Frontal cortex (tissue), 4 donors: ENCODE measurements at places on chromosomes 16 and 17. TPM values are rescaled to one million over a fixed set of nuclear protein-coding genes. Genes with fewer than 3 reads are reported as not detected.

Gene GRAPL
- 1.2 TPM for total RNA-seq

Gene NPW
- not detected for total RNA-seq

Gene KRTAP9-8
- total RNA-seq, result not detected

Gene TOX3
- 18.8 TPM for total RNA-seq

Gene POLR3K
- 4.9 TPM for total RNA-seq

Gene KRT31
- 1.2 TPM for total RNA-seq

Gene USP7
- 79.5 TPM for total RNA-seq

Gene KCNJ18
- total RNA-seq, result not detected

Gene MIF4GD
- 8.2 TPM for total RNA-seq

Gene B9D1
- 12.6 TPM for total RNA-seq

Gene CYGB
- 3.3 TPM for total RNA-seq

Gene TNP2
- total RNA-seq, result not detected

Gene GPR179
- total RNA-seq, result 1.2 TPM

Gene SLC6A2
- total RNA-seq, result under 0.01 TPM

Gene CENPT
- total RNA-seq, result 25.3 TPM

DNA sequence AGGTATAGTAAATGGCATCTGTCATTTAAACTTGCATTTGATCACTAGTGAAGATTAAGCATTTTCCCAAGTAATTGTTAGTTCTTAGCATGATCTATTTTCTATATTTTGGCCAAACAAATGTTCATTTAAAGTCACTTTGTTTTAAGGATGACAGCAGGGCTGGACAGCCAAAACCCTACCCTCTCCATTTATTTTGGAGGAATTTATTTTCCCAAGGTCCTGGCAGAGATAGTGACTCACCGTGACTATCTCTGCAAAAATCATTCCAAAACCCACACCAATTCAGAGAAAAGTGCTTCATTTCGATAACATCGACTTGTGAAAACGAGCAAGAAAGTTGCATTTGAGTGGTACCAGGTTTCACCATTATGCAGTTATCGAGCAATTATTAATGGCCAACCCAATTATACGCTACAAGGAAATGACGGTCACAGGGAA lies 665 bp upstream of the AKAP1 start:
- peak; percentile 38 for DNase-seq

DNA sequence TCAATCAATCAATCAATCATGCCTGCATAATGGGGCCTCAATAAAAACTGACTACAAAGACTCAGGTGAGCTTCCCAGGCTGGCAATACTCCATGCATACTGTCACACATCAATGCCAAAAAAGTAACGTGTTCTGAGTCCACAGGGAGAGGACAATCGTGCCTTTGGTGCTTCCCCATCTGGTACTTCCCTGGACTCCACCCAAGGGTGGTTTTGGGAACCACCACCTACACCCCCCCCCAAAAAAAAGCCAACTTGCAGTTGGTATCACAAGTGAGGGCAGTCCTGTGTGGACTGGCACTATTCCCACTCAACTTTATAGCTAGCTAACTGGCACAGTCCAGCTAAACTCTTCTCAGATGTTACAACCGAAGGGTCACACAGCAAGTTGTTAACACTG lies 3.1 kb downstream of the ZDHHC7 start:
- DNase-seq, result no peak

- no peak for DNase-seq
These were observed 429.7 kb downstream of the CDH8 start for GRCh38 chr16:61606581-61606980.

DNA sequence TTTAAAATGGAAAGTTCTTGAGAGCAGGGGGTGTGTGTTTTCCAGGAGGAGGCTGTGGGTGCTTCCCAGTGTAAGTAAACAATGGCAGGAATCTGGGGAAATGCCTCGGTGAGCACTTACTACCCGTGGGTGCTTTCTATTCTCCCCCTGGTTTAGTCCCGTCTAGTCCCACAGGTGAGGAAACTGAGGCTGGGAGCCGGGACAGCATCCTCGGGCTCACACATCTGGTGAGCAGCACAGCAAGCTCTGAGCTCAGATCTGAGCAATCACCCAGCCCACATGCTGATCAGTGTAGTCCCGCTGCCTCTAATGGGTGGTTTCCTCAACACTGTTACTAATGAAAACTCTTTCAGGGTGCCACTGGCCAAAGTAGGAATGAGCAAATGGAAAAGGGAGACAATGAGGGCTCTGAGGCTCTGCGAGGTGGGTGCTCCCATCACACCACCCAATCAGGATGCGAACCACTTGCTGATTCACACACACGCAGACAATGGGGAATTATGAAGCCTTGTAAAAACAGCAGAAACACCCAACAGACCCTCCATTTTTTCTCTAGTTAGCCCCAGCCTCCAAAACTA lies 202.6 kb downstream of the PARN start:
- DNase-seq, result no peak

- no peak for DNase-seq
These were observed 187.1 kb downstream of the TMEM114 start for GRCh38 chr16:8402981-8403843.

DNA sequence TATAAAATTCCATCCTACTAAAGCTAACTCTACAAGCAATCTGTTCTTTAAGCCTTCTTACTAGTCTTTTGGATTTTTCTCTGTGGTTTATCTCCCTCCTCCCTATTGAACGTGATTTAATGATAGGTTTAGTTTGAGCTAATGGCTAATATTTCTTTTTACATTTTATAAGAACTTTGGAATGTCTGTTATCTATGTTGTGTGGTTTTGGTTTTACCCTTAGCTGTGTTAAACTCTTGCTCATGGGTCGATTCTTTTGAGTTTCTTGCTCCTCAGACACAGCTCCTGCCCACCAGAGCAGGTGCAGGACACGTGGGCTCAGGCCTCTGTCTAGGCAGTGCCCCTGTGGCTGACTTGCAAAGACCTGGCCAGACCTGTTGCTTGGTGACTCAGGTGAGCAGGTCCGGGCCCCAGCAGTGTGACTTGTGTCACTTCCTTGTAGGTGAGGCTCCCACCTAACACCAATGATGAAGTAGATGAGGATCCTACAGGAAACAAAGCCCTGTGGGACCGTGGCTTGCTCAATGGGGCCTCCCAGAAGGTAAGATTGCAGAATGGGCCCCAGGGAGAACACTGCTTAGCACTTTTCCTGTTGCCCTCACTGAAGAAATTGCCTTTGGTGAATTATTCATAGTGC lies 45.1 kb downstream of the SF3B3 start:
- no peak for DNase-seq

DNA sequence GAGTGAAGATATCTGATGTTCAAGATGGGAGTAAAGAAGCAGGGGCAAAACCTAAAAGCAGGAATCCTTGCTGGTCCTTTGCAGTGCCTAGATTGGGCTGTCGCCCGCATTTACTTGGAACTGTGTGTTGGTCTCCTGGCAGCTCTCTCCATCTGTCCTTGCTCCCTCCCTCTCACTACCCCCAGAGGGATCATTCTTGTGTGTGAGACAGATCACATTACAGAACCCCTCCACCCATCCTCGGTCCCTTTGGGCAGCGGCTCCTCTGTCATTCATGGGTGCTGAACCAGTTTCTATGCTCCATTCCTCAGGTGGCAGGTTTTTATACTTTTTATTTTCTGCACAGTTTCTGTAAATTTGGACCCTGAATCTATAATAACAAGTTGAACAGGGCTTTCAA lies 99.4 kb upstream of the MYOCD start:
- no peak for DNase-seq

DNA sequence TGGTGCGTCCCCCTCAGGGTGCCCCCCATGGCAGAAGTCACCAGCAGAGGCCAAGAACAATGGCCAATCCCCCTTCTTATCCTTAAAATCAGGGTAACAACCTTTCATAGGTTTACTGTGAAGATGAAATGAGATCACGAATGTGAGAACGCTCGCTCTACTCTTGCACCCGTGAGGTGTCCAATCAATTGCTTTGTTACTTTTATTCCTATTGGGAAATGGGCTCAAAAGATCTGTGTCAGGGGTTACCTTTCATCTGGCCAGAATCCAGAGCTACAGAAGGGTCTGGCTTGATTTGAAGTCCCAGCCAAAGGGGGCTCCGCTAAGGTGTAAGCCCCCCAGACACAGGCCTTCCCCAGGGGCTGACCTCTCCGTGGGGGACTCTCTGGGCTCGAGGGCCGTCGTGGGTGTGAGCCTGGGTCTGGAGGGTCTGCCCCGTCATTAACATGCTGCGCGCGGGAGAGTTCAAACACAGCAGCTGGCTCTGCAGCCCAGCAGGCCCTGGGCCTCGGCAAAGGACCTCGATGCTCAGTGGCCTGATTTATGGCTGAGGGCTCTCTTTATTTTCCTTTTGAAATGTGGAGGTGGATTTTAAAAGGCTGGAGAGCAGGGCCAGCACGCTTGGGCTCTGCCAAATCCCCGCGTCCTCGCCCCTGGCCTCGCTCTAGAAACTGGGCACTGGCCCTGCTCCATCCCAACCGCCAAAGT lies 10.4 kb downstream of the ABR start:
- no peak for DNase-seq

- no peak for DNase-seq
These were observed 45.6 kb downstream of the DNAH9 start for GRCh38 chr17:11643851-11644250.

DNA sequence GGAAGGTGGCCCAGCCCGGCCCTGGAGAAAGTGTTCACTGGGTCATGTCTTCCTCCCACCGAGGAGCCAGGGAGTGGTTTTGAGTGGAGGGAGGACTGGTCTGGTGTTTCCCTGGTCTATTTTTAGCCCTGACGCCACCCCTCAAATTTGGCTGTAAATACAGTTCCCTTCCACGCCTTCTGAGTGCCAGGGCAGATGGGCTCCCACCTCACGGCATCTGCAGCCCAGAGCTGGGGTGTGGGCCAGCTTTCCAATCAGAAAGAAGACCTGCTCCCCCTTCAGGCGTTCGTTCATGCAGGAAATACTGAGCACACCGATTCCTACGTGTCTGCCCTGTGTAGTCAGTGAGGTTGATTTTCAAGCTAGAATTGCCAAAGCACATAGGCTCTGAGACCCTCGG lies 53.7 kb downstream of the SNX20 start:
- DNase-seq, result peak; percentile 45

DNA sequence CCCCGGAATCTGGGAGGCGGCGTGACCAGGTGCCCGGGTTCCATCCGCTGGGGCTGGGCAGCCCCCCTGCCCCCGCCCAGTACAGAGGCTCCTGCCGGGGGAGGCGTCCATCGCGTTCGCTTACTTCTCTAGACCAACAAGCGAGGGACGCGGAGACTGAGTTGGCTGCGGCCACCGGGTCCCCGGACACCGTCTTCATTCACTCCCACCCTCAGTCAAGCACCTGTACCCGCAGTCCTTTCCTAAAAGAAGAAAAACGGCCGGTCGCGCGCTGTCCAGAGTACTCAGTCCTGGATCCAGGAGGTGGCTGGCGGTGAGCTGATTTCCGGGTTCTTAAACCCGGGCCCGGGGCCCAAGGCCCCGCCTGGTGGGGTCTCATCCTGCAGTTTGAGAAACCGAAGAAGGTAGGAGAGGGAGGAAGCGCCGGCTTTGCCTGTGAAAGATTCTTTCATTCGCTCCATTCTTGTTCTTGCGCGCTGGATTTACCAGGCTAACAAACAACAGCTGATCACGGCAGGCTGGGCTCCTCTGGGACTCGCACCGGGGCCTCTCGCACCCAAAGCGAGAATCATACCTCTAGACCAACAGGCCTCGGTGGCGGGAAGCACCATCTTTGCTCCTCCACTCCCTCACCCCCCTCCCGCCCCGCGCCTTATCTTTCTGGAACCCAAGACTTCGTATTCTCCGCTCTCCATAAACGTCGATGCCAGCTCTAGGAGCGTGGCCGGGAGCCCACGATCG lies 17.4 kb upstream of the OR1F1 start:
- DNase-seq, result no peak

- no peak for DNase-seq
These were observed 26.4 kb downstream of the CASKIN2 start for GRCh38 chr17:75488693-75489510.

GRCh38 chr16:12220766-12221165 lies 244.2 kb downstream of the SNX29 start:
- no peak for DNase-seq

DNA sequence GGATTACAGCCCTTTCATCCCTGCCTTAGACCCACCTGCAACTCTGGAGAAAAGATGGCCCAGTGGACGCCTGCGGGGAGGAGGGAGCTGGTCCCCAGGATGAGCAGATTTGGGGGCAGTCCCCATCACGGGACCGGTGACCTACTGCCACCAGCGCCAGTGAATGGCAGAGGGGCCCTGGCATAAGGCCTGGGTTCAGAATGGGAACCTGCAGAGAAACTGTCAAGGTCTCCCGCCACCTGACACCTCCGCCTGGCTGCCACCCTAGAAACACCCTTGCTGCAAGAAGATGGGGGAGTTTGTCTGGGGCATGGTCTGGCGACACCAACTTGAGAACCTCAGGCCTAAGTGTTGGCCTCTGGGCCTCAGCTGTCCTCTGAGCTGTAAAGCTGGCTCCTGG lies 335.7 kb downstream of the SEC14L1 start:
- DNase-seq, result no peak

- DNase-seq, result peak; percentile 43
These were observed at the start of gene MARCHF10 for GRCh38 chr17:62807812-62808575. Gene MARCHF10, minus strand, starts transcription at chr17:62808314. Its CDS starts 6,579 bp downstream, at chr17:62801735.

DNA sequence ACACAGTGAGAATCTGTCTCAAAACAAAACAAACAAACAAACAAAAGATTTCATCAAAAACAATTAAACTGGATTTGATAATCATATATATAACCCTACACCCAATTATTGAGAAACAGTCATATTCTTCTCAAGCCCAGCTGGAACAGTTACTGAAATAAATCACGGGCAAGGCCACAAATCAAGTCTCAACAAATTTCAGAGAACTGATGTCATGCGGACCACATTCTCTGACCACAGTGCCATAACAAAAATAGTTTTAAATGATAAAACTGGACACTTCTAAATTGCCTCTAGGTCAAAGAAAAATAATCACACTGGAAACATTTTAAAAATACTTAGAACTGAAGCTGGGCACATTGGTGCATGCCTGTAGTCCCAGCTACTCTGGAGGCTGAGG lies 15.9 kb upstream of the PIK3R5 start:
- DNase-seq, result no peak

- DNase-seq, result no peak
These were observed 78.2 kb upstream of the NOL11 start for GRCh38 chr17:67639555-67639954.

- no peak for DNase-seq
These were observed 81.0 kb downstream of the MYH11 start for GRCh38 chr16:15775663-15776304.

GRCh38 chr17:77332981-77333685 lies 192.4 kb downstream of the SEC14L1 start:
- DNase-seq, result no peak

DNA sequence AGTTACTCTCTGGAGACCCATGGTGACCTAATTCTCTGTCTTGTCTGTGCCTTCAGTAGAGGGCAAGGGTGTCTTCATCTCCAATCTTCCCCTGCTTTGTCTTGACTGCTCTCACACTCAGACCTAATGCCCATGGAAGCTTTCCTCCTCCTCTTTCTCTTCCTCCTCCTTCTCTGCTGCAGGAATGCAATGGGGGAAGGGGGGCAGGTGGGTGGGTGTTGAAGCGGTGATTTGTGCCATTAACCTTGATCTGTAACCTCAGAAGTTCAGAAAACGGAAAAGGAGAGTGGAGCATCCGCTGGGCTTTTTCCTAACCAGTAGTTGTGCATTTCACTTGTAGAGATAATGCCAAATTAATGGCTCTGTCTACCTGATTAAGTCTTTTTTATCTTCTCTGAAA lies 172.3 kb upstream of the CDH11 start:
- no peak for DNase-seq
